RWPE1 (cell line): ENCODE measurements at places on chromosomes 13 and 19.

DNA sequence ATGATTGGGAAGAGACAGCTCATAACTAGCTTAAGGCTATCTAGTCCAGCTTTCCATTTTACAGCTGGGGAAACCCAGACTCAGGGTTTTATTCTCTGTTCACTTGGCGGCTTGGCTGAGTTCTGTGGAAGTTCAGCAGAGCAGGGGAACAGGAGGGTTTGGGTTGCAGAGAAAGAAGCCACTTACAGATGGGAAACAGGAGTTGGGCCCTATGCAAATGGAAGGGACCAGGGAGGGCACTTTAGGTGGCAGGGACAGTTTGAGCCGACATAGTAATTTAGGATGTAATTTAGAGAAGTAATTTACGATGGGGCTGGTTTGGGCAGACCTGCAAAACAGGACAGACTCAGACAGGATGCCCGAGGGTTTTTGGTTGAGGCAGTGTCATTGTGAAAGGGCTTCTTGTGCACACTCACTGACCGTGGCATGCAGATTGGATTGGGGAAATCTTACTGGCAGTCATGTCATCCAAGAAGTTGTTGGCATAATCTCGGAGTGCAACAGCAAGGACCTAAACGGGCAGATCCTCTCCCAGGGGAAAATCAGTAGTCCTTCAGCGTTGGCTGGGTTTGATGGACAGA lies 47.3 kb upstream of the GPR183 start:
- no peak for DNase-seq

- peak; percentile 35 for DNase-seq
Observed at GRCh38 chr19:11152318-11153062, 3.1 kb downstream of the SPC24 start.

- DNase-seq = peak; percentile 91
Observed at GRCh38 chr19:7783991-7784423, 21.0 kb downstream of the CLEC4M start.

DNA sequence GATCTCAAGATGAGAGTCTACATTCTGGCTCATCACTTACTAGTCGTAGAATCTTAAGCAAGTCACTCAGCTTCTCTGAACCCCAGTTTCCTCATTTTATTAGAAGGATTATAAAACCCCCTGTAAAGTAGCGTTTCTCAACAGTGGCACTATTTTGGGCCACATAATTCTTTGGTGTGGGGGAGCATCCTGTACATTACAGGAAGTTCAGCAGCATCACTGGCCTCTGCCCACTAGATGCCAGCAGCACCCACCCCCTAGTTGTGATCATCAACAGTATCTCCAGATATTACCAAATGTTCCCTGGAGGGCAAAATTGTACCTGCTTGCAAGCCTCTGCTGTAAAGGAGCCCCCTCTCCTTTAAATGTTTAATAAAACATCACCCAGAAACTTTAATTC lies 22.6 kb downstream of the STARD13 start:
- no peak for DNase-seq

GRCh38 chr13:40238761-40239160 lies 427.7 kb downstream of the FOXO1 start:
- no peak for DNase-seq

- DNase-seq = no peak
Observed at GRCh38 chr19:582497-583197, 7.0 kb upstream of the HCN2 start.

DNA sequence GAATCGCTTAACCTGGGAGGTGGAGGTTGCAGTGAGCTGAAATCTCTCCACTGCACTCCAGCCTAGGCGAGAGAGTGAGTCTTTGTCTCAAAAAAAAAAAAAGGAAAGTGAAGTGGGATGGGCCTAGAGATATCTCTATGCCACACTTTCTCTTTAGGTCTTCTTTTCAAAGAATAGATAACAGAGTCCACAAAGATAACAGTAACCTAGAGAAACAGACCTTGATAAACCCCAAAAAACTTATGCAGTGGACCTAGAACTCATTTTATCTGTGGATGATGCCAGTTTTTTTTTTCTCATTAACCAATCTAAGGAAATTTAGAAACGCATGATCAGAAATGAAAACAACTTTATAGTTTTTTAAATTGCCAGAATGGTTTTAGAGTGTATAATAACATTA lies 227.4 kb downstream of the LHFPL6 start:
- DNase-seq = no peak

- peak; percentile 41 for DNase-seq
Observed at GRCh38 chr19:42111811-42112210, 20.4 kb downstream of the POU2F2 start.

DNA sequence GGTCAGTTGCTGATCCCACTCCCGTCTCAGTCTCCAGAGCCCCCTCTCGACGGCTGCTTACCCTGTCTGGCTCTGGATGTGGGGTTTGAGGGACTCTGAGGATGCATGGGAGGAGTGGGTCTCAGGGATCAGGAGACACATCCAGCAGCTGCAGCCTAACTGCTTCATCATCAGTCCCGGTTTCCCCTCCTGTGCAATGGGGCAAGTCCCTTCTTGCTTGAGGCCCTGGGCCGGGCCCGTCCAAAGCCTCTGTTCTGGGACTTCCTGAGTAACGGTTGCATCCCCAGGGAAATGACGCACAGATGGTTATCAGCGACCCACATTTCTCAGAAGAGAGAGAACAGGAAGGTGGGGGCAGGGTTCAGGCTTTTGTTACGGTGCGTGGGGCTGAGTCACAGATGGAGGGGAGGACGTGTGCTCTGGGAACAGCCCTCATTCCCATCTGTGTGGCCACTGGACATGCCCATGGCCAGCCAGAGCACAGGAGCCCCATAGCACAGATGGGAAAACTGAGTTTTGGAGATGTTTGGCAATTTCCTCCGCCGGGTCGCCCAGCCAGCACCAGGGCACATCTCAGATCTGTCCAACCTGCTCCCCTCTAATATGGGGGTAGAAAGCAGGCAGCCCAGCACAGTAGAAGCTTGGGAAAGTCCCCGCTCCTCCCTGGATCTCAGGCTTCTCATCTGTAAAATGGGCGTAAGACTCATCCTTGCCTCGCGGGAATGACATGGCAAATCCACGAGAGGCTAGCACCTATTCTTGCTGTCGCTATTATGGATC lies 19.3 kb downstream of the GNA15 start:
- DNase-seq = peak; percentile 98

DNA sequence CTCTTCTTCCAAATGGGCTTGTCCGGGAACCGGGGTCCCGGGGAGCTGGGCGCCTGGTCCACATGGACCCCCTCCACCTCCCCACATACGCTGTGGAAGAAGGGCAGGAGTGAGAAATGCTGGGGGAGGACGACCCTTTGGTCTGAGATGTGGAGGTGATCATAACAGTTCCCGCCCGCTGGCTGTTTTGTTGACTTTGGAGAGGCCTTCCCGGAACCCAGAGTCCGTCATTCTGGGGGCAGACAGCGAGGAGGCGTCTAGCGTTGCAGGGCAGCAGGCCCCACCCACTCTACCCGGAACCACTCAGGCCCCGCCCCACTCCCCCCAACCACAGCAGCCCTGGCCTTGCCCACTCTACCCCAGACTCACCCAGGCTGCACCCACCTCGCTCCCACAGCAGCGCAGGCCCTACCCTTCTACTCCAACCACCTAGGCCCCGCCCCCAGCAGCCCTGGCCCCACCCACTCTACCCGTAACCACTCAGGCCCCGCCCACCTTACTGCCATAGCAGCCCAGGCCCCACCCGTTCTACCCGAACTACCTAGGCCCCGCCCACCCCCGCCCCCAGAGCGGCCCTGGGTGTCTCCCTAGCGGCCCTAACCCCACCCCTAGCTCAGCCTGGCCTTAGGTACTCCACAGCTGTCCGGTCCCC lies 7.1 kb downstream of the GPR108 start:
- no peak for DNase-seq

DNA sequence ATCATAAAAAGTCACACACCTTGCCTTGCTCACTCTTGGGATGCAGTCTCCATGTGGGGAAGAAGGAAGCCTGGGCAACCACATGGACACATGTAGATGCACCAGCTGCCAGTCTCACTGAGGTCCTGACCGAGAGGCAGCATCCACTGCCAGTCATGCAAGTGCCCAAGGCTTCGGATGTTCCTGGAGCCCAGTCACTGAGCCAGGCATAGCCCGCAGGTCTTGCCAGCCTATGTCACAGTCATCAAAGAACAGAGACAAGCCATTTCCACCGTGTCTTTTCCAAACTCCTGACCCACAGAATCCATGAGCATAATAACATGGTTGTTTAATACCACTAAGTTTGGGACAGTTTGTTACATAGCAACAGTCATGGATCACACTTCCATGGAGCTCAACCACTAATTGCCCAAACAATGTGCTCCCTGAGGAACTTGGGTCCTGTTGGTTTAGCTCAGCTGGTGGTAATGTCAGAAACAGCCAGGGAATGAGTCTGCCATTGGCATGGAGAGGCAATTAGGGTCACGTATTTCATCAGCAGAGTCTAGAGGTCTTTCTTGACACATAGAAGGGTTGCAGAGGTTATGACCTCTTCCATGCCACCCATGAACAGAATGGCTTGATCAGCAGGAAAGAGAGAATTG lies 21.5 kb downstream of the STARD13 start:
- DNase-seq = no peak

DNA sequence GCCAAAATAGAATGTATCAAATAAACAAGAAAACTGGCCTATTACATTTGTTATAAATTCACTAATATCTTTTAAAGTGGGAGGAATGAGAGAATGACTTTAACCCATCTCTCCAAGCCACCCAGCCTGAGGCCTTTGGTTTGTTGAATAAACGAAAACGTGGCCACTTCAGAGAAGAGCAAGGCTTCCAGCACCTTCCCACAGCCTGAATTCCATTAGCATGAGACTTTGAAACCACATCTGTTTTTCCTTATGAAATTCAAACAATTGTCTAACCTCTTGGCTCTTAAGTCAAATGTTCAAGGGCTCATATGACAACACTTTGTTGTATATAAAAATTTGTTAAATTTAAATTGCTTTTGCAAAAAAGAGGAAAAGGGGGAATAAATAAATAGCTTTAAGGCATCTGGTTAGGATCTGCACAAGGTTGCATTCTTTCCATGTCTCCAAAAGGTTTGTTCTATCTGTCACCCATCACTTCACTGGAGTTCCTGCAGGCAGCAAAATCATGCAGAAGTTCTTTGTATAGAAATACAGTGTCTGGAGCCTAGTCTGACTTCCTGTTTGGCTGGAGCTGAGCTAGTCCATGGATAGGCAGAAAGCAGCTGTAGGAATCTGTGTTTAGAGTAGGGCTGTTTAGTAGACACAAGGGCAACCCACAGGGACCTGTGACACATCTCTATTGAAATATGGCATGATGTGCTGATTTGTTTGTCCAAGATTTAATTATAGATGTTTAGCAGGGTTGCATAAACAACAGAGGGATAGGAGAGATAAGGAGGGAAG lies 502.3 kb downstream of the KCTD12 start:
- DNase-seq = peak; percentile 17

GRCh38 chr19:7993560-7993959 lies 11.9 kb downstream of the ELAVL1 start:
- DNase-seq = no peak

GRCh38 chr19:29021232-29021916 lies 191.6 kb downstream of the UQCRFS1 start:
- DNase-seq = no peak

- no peak for DNase-seq
Observed at GRCh38 chr13:52899206-52899605, 50.8 kb upstream of the PCDH8 start.

- peak; percentile 20 for DNase-seq
Observed at GRCh38 chr13:51935326-51936171, 73.8 kb downstream of the CCDC70 start.

DNA sequence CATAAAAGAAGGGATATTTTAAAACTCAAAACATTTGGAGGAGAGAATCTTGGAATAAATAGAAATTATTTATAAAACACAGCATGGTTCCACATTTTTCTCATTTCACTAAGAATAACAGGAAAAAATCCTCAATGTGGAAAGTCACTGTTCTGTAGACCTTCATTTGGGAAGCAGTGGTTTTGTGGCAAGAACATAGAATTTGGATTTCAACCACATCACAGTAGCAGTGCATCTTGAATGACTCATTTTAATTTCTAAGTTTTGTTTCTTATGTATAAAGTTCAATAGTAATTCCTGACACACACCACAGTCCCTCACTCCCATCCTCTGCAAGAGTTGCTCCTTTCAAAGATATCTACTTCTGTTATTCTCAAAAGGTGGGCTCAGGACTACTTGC lies 264.0 kb downstream of the ENOX1 start:
- DNase-seq = no peak

DNA sequence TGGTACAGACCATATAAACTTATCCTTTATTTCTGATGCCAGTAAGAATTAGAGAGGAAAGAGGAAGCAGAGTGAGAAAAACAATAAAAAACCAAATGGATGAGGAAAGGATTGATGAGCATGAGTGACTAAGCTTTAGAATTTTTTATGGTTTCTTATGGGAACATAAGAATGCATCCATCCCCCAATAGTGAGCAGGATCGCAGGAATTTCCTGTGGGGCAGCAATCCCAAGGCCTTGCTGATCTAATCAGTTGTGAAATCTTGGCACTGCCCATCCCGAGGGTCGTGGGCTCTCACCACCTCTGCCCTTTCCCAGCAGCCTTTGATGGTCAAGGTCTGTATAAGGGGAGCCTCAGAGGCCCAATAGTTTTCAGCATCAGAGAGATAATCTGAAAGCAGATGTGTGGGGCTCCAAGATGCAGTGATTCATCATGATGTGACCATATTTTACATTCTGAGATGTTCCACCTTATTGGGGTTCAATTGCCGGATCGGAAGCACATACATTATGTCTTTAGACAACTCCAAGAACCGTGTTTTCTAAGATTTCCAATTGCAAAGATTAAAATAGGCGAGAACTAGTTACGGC lies 222.1 kb downstream of the DNAJC15 start:
- peak; percentile 55 for DNase-seq

DNA sequence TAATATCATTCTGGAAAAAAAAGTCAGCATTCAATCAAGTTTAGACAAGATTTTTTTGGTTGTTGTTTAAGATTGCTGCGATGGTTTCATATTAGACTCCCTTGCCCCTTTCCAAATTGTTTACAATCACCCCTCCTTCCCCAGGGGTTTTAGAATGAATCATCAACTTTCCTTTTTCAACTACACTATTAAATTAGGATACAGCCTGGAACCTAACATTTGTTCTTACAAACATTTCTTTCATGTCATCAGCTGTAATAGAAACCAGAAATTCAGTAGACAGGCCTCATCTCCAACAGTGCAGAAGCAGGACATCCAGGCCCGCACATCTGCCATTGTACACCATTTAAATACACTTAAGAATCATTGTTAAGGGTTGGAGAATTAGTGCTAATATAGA lies 44.4 kb upstream of the WDFY2 start:
- DNase-seq = no peak

DNA sequence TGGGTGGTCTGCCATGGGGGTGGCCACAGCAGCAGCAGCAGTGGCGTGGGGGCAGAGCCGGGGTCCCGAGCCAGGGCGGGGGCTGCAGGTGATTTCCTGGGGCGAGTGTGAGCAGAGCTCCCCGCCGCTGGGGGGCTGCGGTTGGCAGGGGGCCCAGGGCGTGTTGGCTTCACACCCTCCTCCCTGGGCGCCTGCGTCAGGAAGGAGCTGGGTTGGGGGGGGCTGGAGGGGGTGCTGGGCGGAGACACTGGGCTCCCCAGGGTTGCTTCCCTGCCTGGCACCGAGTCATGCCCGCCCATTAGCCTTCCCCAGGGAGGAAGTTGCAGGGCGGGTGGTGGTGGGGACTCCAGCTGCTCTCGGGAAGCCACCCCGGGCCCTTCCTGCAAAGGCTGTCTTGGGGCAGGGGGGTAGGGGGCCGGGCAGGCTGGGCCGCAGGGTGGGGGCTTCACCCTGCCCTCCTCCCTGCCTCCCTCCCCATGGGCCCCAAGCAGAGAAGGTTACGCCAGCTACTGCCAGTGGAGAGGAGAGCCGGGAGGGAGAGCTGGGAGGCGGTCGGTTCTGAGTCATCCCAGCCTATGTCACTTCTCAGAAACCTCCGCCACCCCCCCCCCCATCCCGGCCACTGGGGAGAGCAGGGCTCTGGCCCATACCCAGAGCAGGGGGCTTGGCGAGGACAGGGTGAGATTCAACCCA lies 4.6 kb downstream of the MIDN start:
- DNase-seq = peak; percentile 85
